ENCODE measurements at places on chromosomes 3 and 15.

- no peak for DNase-seq
Measured at GRCh38 chr3:65827076-65827475, 211.6 kb downstream of the MAGI1 start.

GRCh38 chr3:184780981-184781515 is 30.9 kb upstream of the VPS8 start:
- no peak for DNase-seq

DNA sequence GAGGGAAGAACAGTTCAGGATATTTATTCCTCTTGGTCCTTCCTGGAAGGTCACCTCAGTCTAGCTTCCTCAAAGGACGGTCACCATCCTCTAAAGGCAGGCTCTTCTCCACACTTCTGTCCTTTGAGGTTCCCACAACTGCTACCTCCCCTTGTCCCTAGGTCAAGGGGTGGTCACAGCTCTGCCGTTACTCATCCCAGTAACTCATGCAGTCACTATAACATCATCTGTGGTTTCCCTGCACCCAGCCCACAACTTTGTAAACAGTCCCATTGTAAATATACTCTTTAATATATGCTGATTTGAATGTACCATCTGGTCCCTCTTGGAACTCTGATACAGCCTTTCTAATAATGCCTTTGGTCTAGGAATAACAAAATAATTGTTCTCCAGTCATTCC is 887.4 kb downstream of the FHIT start:
- no peak for DNase-seq

- no peak for DNase-seq
Measured at GRCh38 chr3:106007512-106007911, 138.7 kb upstream of the CBLB start.

DNA sequence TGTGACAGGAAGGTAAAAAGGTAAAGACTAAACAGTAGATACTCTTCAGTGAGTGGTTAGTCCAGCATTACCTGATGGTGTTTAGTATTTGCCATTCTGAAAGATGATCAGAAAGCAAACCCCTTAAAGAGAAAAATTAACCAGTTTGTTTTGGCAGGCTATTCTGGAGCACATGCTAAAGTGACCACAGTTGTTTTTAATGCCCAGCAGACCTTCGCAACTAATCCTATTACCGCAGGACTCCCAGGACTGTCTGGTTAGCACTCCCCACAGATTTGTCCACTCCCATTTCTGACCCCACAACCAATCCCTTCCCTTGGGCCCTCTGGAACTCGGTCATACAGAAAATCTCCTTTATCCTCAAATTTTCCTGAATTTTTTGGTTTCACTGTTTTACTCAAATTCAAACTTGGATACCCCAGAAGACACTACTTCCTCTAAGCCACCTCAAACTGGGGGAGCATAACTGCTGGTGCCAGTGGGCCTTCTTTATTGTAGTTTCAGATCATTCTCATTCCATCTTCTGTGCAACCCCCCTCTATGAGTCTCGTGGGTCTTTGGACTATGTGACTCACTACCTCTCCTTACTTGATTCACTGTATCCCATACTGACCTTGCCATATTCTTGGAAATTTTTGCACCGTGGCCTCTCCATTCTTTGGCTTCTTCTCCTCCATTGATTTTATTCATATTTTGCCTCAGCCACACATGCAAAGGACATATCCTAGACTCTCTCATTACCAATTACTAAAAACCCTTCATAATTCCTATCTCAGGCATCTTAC is 104.4 kb downstream of the RBMS3 start:
- DNase-seq = no peak

GRCh38 chr3:154184582-154184981 is 63.4 kb downstream of the ARHGEF26 start:
- DNase-seq = no peak

- DNase-seq = no peak
Measured at GRCh38 chr3:169002689-169003088, 660.8 kb downstream of the MECOM start.

Measured in GDM1 (cell line).